ENCODE measurements at places on chromosomes 3 and 15.

DNA sequence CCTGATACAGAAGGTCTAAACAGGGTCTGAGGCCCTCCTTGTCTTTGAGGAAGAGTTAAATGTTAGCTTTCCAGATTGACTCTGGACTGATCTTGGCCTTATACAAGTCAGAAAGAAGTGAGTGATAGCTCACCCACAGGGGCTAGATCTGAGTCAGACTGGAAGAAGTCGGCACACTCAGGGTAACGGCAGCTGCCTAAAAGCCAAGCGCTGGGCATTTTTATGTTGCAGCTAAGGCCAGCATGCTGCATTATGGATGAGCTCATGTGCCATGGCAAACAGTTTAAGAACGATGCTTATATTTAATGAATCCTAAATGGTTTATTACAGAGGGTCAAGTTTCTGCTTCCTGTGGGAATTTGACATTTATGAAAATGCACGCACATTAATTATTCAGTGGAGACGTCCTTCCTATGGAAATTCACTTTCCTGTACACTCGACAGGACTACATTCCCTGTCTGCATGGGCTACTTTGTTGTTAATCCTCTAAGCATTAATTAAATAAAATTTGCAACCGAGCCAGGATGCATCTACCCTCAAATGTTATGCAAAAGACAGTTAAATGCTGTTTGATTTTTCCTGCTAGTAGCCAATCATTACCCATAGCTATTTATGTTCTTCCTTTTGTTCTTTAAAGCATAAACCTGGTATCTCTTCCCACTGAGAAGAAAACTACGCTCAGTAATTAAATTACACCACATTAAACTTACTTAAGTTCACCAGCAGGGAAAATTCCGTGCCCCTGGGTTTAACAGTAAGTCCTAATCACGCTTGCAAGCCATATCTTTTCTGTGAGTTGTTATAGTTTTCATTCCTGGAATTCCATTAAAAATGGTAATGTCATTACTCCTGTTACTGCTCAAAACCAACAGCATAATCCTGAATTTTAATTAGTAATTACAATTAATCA is 762.7 kb upstream of the CFAP20DC start:
- no peak for DNase-seq

- DNase-seq: no peak
These were observed 294.9 kb upstream of the ZNF385D start for GRCh38 chr3:22045882-22046281.

- no peak for DNase-seq
These were observed 13.1 kb downstream of the PEAK1 start for GRCh38 chr15:77406846-77407245.

DNA sequence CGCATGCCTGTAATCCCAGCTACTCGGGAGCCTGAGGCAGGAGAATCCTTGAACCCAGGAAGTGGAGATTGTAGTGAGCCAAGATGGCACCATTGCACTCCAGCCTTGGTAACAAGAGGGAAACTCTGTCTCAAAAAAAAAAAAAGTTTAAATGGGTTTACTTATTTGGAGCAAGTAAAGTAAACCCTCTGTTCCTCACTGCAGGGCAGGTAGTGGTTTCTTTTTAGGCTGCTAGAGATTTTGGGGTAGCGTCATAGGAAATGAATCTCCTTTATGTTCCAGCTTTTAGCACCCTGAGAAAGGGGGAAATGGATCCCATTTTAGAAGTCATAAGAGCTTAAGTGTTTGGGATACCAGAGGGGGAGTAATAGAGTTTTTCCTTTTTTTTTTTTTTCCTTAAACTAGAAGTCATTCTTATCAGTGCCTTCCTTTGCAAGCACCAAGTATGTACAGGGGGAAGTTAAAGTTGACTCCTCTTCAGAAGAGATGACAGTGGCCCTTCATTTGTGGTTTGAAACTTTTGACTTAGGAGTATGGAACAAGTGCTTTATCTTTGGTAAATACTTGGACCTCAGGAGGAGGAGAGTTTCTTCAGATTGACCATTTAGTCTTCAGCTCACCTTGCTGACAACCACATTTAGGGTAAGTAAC is 8.0 kb downstream of the PXK start:
- DNase-seq: no peak

GRCh38 chr3:5198313-5198677 is 10.8 kb downstream of the EDEM1 start:
- no peak for DNase-seq

- no peak for DNase-seq
These were observed 135.4 kb upstream of the MB21D2 start for GRCh38 chr3:193053046-193053435.

- DNase-seq: peak; percentile 60
These were observed at the start of gene PDE8A for GRCh38 chr15:84981711-84982300. Gene PDE8A, plus strand, starts transcription at chr15:84981856. Its CDS starts 307 bp downstream, at chr15:84982163.

DNA sequence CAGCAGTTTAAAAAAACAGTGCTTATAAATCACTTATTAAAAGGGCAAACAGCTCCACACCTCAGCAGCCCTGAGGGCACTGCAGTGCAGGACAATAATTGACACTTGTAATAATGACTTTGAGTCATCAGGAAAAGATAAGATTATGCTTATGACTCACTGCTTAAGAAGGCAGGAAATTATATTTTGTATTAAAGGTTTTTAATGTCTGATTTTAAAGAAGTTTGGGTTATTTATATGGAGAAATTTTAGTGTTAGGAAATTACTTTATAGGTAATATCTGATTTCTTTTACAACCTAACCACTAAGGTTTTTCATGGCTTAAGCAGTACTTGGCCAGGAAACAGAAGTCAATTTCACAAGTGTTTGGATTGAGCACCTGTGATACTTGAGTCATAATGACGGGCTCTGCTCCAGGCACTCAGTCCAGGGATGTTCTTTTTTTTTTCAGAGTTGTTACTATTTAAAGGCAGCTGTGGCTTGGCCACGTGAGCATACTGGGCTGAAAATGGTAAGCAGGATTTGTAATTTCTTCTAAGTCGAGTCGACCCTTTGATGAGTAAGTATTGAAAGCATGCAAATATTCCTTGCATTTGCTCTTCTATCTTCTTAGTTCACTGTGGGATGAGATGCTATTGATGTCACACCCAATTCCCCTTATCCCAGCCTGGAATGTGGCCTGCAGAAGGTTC is 21.6 kb upstream of the SLC6A20 start:
- no peak for DNase-seq

- no peak for DNase-seq
These were observed 24.8 kb downstream of the TMOD2 start for GRCh38 chr15:51775967-51776816.

DNA sequence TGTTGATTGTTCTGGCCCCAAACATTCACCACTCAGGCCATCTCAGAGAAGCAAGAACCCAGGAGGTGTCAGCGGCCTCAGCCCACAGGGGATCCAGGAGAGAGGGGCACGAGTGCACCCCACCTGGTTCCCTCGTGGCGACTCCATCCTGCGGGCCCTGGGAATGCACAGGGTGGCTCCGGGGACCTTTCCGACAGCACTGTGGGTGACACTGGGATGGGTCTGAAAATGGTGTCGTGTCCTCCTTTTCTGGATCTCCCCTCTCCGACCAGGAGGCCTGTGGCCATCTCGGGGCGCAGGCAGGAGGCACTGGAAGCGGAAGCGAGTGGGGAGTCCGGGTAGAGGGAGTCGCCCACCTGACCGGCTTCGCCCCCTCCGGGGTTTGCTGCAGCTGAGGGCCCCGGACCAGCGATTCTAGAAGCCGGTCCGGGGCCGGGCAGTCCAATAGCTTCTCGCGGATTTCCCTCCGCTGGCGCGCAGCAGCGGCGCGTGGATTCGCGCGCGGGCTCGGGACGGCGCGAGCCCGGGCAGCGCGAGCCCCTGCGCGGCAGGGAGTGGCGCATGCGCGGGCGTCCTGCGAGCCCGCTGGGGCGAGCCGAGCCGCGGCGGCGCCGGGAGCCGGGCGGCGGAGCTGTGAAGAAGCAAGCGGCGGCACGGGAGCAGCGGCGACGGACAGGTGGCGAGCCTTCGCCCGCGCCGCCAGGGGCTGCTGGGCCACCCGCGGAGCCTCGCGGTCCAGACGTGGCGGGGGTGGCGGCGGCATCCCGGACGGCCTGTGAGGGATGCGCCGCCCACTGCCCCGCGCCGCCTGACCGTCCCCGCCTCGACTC is at the start of gene DOCK3:
TSS of gene DOCK3 (plus strand) at position 579 of the 830 bp plus-strand sequence. CDS start 337 bp downstream, outside the sequence.
- DNase-seq: peak; percentile 37

DNA sequence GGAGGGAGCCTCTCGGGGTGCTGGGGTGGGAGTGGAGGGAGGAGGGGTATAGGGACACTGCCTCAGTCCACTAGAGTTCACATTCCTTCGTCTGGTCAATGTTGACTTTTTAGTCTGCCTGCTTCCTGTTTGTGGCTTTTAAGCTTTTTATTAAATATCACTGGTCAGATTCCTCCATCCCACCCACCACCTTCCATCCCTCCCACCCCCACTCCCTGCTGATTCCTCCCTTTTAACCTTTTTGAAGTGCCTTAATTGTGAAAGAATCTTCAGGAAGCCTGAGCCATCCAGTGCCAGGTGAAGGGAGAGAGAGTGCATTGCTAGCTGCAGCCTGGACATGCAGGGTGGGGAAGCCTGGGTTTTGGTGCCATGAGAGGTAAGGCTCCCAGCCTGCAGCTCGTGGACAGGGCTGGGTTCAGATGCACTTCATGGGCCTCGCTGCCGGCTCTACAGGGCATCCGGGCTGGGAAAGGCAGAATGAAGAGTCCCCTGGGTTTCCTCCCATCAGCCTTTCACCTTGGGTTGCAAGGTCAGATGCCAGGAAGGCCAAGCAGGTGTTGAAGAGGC is 105.9 kb downstream of the DNAJB8 start:
- DNase-seq: no peak

DNA sequence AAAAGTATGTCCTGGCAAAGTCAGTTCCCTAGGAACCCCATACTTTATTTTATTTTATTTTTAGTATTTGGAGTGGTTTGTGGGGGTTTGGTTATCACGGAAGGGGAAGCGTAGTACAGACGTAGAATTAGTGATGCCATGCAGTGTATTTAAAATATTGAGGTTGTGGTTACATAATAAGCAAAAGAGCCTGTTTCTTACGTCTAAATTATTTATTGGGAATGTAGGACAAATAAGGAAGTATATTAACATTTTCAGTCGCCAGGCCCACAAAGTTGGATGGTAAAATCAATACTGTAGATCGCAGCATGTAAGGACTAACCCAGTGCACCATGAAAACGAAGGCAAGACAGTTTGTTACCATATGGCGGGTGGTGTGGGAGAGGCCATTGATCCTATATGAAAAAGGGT is 558 bp downstream of the DTWD1 start:
- DNase-seq: no peak

DNA sequence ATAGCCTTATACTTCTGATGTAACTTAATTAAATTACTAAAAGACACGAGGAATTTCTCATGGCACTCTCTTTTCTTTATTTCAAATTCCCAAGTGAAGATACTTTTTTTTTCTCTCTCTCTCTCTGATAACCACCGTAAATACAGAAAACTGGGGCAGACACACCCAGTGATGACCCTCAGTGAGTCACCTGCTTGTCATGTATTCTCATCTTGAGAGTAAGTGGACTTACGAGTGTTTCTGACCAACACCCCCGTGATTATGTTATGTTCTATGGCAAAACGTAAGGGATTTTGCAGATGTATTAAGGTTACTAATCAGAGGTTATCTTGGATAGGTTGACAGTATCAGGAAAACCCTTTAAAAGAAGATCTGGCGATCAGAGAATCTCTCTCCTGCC is 348.8 kb upstream of the ZNF717 start:
- DNase-seq: no peak

DNA sequence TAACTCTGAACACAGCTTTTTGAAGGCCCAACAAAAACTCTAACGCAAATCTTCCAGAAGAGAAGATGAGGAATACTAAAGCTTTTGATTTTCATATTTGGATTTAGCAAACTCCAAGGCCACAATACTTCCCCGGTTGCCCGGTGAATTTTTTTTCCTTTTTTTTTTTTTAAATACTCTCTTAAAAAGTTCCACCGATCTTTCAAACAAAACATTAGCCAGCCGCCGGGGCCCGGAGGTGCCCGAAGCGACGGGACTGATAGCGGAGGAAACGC is 2.3 kb downstream of the FOXL2 start:
- DNase-seq: no peak

- no peak for DNase-seq
These were observed 609 bp upstream of the TBC1D23 start for GRCh38 chr3:100260081-100260684.

GRCh38 chr3:44036850-44037249 is 204.8 kb upstream of the TOPAZ1 start:
- DNase-seq: no peak

- no peak for DNase-seq
These were observed 144.4 kb upstream of the IGF1R start for GRCh38 chr15:98503970-98504369.

DNA sequence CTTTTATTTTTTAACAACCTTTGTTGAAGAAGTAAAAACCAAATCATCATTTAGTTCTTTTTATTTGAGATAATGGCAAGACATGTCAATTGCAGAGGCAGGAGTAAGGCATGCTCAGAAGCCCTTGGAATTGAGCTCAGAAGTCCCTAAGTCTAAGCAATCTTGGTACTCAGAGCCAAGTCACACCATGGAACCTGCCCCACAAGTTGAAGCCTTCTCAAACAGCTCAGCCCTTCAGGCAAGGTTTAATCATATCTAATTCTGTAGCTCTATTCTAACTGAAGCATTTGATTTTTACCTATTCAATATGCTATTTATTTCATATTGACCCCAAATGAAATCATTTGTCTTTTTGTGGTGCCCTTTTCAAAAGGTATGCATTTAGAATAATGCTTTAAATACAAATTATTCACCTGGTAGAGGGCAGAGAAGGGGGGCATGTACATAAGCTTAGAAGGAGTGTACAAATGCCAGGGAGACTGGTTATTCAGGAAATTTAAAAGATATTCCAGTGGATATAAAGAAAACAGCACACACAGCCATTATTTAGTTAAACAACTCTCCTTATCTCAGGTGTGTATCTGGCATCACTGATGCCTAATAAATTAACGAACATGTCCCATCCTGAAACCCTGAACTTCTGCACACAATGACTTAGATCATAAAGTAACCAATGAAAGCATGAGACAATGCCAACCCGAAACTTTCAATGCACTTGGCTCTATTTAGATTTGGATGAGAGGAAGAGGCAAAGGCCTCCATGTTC is 26.2 kb upstream of the TOP2B start:
- DNase-seq: no peak

Data from effector memory CD4-positive, alpha-beta T cell (primary cell).